ENCODE measurements at places on chromosomes 1 and 21. TPM values are rescaled to one million over a fixed set of nuclear protein-coding genes. Genes with fewer than 3 reads are reported as not detected.
A peak's percentile ranks its signal among the peaks of the same experiment; 100 is the strongest.

The FAM72A gene
- total RNA-seq = 2.3 TPM

- DNase-seq = no peak
These were observed 513.0 kb downstream of the PTPRU start for GRCh38 chr1:29749024-29749945.

The ESPN gene
- not detected for total RNA-seq

The S100A9 gene
- not detected for total RNA-seq

The MX2 gene
- 0.97 TPM for total RNA-seq

- peak; percentile 10 for DNase-seq
These were observed 16.6 kb upstream of the LRRC3 start for GRCh38 chr21:44438531-44439210.

The NIPAL3 gene
- 38.3 TPM for total RNA-seq

The LCE2B gene
- total RNA-seq = not detected

GRCh38 chr1:17690906-17691634 is 64.1 kb upstream of the ACTL8 start:
- DNase-seq = no peak

DNA sequence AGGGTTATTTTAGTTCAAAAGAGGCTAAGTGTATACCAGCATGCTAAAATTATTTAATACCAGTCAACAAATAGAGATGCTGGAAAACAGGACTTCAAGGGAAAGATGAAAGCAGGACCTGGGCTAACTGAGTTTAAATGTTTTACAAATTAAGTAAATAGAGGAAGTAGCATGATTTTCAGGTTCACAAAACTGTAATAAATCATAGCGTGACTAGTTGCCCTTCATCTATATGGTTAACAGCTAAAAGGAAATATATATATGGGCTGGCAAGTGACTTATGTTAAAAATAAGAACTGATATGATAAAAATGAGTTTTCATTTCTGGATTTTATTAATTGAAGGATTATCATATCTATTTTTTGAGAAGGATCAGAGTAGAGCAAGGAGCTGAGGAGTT is 25.6 kb downstream of the DPYD start:
- DNase-seq = no peak

- no peak for DNase-seq
These were observed 1.9 kb downstream of the SCP2 start for GRCh38 chr1:52929019-52929418.

The KRTAP20-2 gene
- total RNA-seq = not detected

- no peak for DNase-seq
These were observed 103.8 kb downstream of the PCBP3 start for GRCh38 chr21:45747233-45747766.

- DNase-seq = peak; percentile 54
These were observed 48.9 kb upstream of the ZNF326 start for GRCh38 chr1:89945852-89946476.
